T47D (cell line): ENCODE measurements at places on chromosomes 12 and 14.

DNA sequence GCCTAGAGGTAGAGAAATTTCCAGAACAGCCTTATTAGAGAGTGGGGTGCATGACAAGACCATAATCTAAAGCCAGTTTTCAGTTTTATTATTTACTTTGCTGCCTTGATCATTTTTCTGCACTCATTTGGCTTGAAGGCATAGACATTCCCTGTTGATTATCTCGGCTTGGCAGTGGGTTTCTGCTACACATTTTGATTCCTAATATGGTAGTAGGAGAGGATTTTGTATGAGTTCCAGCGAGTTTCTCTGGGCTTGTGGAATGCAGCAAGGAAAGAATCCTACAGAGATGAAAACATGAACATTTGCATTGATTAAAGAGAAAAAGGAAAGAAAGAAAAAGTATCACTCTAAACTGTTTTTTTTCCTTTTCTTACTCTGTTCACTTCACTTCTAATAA is 281.2 kb downstream of the PAWR start:
- DNase-seq = no peak

- DNase-seq = no peak
Observed at GRCh38 chr12:52615208-52615868, 3.0 kb downstream of the KRT73 start.

DNA sequence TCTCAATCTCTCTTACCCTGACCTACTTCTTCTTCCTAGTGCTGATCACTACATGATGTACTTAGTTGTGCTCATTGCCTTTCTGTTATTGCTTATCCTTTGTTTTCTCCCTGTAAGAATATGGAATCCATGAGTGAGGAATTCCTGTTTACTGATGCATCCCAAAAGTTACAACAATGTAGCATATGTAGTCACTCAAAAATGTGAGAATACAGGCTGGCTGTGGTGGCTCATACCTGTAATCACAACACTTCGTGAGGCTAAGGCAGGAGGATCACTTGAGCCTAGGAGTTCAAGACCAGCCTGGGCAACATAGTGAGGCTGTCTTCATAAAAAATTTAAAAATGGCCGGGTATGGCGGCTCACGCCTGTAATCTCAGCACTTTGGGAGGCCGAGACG is 8.0 kb upstream of the WDR20 start:
- no peak for DNase-seq

- DNase-seq = no peak
Observed at GRCh38 chr14:22314183-22314820, 274.7 kb downstream of the DAD1 start.

DNA sequence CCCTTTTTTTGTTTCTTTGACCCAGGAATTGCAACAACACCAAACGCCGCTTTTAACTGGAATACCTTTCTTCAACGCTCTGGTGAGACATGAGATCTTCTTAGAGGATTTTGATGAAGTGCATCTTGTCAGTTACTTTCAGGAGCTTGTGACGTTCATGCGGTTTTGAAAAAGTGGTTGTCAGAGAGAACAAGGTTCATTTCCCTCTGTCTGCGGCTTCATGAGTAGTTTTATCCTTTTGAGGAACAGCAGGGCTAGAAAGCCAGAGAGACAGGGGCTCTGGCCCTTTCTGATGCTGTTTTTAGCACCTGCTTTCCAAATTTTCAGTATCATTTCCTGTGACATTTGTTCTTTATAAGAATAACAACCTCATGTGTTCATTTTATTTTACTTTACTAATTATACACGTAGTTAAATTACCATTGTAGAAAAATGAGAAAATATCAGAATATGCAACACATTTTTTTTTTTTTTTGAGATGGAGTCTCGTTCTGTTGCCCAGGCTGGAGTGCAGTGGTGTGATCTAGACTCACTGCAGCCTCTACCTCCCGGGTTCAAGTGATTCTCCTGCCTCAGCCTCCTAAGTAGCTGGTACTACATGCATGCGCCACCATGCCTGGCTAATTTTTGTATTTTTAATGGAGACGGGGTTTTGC is 61.8 kb downstream of the GLT1D1 start:
- DNase-seq = no peak
